ENCODE measurements at places on chromosomes 1 and 21. TPM values are rescaled to one million over a fixed set of nuclear protein-coding genes. Genes with fewer than 3 reads are reported as not detected.
A peak's percentile ranks its signal among the peaks of the same experiment; 100 is the strongest.

DNA sequence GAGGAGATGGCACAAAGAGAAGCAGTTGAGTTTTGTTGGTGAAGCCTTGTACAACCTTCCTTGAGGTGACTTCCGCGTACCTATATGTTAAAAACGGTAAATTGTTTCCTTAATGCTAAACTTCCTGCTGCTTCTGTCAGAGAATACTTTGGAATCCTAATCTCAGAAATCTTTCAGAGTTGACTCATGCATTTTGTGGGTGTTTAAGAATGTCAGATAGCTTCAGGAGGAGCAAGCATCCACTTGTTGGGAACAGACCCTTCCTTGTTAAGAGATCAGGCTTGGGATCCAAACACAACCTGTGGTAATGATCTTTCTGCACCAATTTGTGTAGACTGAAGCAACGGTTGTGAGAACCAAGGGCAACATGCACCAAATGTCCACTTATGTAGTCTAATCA, 29.5 kb downstream of the AK4 start:
- DNase-seq: no peak

TFF3 gene
- 1.2 TPM for total RNA-seq

DNA sequence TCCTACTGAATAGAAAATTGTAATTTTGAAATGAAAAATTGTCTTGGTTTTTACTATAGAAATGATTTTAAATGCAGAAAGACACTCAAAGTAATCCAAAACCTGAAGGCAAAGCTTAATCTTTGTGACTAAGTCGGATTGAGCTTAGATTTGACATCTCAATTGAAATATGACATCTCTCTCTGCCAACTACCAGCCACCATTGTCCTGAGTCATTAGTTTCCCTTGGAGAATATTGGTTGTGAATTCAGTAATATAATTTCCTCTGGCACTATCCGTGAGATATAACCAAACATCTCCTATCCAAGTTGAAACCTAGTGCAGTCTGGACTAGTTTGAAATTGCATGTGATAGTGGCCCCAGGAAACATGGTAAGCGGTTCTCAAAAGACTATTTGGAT, 37.1 kb downstream of the PLA2G4A start:
- DNase-seq: no peak

DNA sequence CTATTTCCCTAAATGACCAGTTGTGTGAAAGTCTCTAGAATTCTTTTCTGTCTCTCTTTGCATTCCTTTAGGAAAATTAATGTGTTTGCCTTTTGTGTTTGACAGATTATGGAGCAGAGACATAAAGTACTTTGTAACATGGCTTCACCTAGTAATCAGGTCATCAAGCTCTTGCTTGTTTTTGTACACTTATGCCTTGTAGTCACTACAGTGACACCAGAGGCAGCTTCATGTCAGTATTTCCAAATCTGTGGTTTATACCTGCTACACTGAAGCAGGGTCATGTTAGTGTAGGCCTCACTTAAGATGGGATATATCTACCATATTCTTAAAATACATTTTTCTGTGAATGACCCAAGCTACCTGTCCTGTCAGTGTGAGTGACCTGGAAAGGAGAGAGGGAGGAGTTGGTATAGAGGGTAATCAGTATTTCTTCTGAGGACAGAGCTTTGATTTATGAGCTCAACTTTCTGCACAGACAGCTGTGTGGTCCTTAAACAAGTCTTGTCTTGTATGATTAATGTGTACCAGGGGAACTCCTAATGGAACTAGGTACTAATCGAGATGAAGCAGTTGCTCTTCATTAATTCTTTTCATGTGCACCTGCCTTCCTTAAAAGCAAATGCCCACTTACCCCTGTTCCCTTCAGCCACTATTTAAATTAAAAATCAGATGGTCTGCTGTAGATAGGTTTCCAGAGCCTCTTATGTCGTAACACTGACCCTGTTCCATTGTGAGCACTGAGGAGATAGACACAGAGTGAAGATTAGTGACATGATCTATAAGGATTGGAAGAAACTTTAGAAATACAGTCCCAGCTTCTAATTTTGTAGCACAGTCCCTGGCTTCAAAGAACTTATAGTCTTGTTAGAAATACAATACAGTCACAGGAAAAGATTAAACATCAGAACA, 45.7 kb downstream of the MACO1 start:
- no peak for DNase-seq

- peak; percentile 87 for DNase-seq
These were observed 30.5 kb downstream of the KRTAP10-1 start for GRCh38 chr21:44509539-44509938.

TSPAN1 gene
- total RNA-seq: 1.0 TPM

- no peak for DNase-seq
These were observed 86.2 kb downstream of the RIPK4 start for GRCh38 chr21:41680444-41681347.

CALML6 gene
- total RNA-seq: 0.24 TPM

MPL gene
- 0.79 TPM for total RNA-seq

GRCh38 chr1:61081686-61082310, 563 bp upstream of the NFIA start:
- peak; percentile 51 for DNase-seq

- no peak for DNase-seq
These were observed 538 bp downstream of the GBP2 start for GRCh38 chr1:89125240-89125912.

DNA sequence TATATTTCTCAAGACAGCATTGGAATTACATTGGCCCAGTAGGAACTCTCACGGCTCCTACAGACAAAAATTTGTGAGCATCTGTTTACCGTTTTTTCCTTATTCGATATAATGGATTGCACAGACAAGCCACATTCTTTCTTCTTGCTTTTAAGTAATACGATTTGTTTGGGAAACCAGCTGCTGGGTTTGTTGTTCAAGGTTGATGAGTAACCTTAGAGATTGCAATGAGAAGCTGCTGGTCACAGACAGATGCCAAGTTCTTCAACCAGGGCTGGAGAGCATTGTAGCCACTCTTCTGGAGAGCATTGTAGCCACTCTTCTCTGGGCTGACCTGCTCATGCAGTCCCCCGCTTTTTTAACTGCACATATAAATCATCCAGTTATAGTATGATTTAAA, 1.4 kb upstream of the MIA3 start:
- no peak for DNase-seq

- peak; percentile 28 for DNase-seq
These were observed 207.5 kb downstream of the KCNT2 start for GRCh38 chr1:196400478-196401451.

DNA sequence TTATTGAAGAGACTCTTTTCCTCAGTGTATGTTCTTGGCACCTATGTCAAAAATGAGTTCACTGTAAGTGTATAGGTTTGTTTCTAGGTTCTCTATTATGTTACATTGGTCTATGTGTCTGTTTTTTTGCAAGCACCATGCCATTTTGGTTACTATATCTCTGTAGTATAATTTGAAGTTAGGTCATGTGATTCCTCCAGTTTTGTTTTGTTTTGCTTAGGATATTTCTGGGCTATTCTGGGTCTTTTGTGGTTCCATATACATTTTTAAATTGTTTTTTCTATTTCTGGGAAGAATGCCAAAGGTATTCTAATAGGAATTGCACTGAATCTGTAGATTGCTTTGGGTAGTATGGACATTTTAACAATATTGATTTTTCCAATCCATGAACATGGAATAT, 13.2 kb downstream of the TMED5 start:
- DNase-seq: no peak

HSD3B2 gene
- total RNA-seq: 0.11 TPM

- no peak for DNase-seq
These were observed 13.7 kb upstream of the VPS45 start for GRCh38 chr1:150053926-150054325.

GRCh38 chr1:184163674-184164465, 112.3 kb downstream of the TSEN15 start:
- no peak for DNase-seq

GRCh38 chr1:155669233-155670162, 19.1 kb downstream of the YY1AP1 start:
- DNase-seq: no peak

DNA sequence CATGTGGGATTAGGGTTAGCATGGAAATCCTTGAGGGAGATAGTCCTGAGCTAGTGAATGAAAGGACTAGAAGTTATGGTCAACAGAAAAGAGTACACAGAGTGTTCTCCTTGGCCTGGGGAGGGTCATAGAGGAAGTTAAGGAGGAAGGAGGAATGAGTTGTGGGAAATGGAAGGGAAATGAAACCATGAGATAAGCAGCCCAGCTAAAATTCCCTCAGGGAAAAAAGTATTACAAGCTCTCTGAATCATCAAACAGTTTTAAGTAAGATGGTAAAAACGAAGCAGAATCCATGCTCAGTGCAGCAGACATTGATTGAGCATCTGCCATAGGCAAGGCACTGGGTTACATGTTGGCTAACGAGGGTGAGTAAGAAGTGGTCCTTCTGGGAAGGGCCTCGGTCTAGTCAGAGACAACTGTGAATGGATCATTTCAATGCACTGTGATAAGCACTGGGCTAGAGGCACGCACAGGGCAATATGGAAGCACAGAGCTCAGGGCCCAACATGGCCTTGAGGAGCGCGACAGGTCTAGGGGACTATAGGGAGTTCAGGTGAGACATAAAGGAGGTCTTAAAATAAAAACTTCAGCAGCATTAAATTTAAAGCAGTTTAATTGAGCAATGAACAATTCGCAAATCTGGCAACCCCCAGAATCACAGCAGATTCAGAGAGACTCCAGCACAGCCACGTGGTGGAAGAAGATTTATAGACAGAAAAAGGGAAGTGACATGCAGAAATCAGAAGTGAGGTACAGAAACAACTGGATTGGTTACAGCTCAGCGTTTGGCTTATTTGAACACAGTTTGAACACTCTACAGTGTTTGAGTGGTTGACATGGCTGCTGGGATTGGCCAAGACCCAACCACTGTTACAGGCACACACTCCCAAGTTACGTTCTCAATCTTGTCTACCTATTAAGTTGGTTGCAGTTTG, 219.5 kb downstream of the HLX start:
- no peak for DNase-seq

- DNase-seq: no peak
These were observed 20.0 kb downstream of the OLFML3 start for GRCh38 chr1:113999233-113999632.

B3GALT5 gene
- 0.03 TPM for total RNA-seq

DNA sequence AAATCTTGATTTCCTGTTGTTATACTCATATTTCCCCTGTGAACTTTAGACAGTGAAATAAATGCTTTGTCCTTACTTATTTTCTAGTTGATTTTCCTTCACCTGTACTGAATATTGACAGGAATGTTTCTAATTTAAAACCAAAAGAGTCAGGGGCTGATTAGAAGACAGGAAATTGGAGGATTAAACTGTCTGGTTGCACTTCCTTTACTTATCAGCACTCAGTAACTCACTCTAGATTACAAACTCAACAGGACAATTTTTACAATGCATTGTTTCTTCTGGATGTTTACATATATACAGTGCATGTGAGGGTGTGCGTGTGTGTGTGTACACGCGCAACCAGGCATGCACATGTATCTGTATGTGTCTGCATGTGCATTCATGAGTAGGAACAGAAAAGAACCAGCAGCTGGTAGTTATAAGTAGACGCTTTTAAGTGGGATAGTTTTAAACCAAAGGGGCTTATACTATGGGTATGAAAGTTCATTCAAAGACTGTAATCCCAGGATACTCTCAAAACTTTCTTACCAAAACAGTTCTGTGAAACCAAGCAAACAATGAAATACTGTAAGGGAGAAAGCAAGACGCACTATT, 212.0 kb upstream of the NFIA start:
- DNase-seq: no peak

DNA sequence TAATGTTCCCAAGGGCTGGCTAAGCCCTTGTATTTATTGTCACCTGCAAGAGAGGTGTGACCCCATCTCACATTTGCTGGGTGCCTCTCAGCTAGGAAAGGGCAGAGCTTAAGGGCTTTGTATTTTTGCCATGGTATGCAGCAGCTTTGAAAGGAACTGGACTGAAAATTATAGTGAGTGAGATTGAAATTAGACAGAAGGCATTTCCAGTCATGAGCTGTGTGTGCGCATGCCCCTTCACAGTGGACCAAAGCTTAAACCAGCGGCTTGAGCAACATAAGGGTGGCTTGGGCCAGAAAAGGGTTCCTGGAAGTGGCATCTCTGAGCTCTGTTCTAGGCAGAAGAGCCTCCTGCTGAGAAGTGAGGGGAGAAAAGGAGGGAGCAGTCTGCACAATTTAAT, 19.8 kb downstream of the MYOG start:
- DNase-seq: no peak

GRCh38 chr1:119115311-119115710, 25.1 kb downstream of the WARS2 start:
- DNase-seq: no peak

GNAT2 gene
- not detected for total RNA-seq

DNA sequence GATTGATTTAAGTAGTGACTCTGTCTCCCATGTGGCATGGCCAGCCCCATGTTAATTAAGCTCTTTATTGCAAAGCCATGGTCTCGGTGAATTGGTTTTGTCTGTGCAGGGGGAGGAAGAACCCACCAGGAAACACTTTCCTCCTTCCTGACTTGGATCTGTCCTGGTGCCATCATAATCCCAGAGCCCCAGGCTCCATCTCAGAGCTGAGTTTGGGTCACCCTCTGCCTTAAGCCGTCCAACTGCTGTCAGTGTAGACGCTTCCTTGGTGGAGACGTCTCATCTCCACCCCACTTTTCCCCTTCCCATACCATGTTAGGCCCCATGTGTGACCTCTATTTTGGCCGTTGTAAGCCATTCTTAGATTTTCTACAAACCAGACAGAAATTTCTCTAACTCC, 36.0 kb upstream of the COL6A2 start:
- no peak for DNase-seq

GRCh38 chr21:25487046-25487594, 120.2 kb downstream of the MRPL39 start:
- DNase-seq: no peak

DNA sequence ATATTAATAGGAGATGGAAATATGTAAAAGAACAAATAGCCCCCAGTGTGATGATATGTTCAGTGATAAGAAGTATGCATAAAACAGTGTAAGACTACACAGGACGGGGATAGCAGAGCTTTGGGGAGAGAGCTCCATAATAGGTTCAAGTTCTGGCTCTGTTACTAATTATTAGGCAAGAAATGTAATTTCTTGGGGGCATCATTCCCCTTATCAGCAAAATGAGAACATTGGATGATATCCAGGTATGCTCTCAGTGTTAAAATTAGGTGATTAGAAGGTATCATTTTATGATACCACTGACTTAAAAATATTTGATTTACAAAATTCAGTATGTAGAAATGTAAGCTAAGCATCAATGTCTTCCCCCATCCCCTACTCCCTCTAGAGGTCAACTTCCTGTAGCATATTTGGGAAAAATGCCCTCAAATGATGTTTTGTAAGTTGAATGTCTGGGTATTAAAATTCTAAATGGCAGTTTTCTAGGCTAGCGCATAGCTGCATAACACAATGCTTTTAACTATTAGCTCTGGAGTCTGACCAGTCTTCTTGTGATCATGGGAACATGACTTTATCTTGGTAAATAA, 585.7 kb upstream of the CAMK1G start:
- DNase-seq: no peak

All from right cardiac atrium (tissue), 5 donors.